ENCODE measurements at places on chromosomes 5 and 9. TPM values are rescaled to one million over a fixed set of nuclear protein-coding genes. Genes with fewer than 3 reads are reported as not detected.

The POU5F2 gene
- total RNA-seq = 0.38 TPM

The SLC36A3 gene
- total RNA-seq = not detected

The BAAT gene
- total RNA-seq = 0.08 TPM

The RASGEF1C gene
- not detected for total RNA-seq

The C9 gene
- not detected for total RNA-seq

The DMRT2 gene
- not detected for total RNA-seq

The BARX1 gene
- total RNA-seq = 0.27 TPM

Data from activated CD8-positive, alpha-beta memory T cell treated with anti-CD3 and anti-CD28 coated beads for 36 hours (primary cell).